Myocyte (in vitro differentiated cells): ENCODE measurements at places on chromosomes 5 and 9.

DNA sequence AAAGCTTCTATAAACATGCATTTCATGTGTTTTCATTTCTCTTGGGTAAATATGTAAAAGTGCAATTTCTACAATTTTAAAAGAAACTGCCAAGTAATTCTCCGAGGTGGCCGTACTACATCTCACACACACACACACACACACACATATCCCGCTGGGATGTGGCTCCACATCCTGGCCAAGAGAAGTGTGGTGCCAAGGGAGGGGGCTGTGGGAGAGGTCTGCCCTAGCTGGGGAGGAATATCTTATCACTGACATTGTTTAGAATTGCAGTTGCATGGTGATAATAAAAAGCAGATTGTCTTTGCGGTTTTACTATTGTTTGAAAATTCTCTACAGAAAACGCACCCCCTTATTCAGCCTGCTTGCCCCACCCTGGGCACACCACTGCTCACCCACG, 558.4 kb downstream of the BNC2 start:
- DNase-seq, result no peak

DNA sequence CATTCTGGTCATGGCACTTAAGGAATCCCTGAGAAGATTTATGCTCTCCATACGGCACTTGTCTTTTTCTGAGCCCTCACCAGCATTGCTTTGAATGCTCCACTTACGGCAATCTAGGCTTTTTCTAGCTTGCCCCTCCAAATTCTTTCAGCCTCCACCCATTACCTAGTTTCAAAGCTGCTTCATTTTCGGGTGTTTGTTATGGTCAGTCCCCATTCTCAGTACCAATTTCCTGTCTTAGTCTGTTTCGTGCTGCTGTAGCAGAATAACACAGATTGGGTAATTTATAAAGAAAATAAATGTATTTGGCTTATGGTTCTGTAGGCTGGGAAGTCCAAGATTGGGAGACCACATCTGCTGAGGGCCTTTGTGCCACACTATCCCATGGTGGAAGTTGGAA, 42.0 kb downstream of the ARHGEF28 start:
- no peak for DNase-seq

GRCh38 chr9:1539216-1539615, 475.9 kb upstream of the SMARCA2 start:
- no peak for DNase-seq

DNA sequence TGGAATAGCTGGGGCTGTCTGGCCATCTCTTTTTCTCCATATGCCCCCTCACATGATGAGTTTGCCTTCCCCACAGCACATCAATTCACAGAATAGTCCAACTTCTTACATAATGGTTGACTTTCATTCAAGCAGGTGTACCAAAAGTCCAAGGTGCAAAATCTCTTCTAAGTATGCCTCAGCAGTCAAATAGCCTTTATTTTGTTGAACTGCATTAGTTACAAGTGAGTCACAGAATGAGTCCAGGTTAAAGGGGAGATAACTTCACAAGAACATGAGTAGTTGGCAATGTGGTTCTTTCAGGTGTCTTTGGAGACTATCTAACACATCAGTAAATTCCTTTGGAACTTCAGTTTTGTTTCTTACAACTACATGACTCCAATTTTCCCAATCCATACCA, 672.5 kb downstream of the PRELID2 start:
- DNase-seq, result no peak
